ENCODE measurements at places on chromosomes 7 and 10.
A peak's percentile ranks its signal among the peaks of the same experiment; 100 is the strongest.

DNA sequence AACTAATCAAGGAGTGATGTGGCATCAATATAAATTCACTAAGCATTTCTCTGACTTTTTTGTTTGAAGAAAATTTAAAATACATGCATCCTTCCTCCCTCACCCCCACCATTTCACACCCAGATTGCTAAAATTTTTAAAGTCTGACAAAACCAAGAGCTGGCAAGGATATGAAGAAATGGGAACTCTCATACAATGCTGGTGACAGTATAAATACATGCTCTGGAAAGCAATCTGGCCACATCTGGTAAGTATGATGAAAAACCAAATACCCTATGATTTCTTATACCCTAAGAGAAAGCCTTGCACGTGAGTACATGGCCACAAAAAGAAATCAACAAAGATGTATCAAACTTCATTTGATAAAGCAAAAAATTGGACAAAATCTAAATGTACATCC is 31.2 kb downstream of the P4HA1 start:
- DNase-seq: no peak

DNA sequence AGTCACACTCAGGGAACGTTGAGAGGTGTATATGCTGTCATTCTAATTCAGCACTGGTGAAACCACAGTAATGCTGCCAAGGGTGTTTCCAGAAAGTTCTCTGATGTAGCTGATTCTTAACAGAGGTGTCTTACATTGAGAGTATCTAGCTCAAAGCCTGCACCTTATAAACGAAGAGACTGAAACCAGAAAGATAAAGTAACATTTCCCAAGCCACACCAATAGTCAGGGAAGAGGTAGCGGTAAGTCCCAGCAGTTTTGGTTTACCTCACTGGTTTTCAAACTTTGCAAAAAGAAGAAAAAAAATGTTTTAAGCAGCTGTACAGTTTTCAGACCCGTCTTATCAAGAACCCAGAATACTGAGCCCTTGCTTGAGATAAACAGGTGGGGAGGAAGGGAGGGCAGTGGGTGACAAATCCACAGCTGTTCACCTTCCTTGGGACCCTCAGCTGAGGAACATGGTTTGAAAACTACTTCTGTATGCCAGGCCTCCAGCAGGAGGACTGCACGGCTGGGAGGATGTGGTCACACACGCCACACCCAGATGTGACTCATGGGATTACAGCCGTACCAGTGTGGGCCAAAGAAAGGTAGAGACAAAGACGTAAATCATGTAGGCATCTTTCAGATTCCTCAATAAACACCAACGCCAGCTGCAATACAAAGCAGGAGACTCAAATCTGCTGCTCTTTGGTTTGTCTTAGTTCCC is 63.9 kb upstream of the GSDME start:
- DNase-seq: peak; percentile 74

DNA sequence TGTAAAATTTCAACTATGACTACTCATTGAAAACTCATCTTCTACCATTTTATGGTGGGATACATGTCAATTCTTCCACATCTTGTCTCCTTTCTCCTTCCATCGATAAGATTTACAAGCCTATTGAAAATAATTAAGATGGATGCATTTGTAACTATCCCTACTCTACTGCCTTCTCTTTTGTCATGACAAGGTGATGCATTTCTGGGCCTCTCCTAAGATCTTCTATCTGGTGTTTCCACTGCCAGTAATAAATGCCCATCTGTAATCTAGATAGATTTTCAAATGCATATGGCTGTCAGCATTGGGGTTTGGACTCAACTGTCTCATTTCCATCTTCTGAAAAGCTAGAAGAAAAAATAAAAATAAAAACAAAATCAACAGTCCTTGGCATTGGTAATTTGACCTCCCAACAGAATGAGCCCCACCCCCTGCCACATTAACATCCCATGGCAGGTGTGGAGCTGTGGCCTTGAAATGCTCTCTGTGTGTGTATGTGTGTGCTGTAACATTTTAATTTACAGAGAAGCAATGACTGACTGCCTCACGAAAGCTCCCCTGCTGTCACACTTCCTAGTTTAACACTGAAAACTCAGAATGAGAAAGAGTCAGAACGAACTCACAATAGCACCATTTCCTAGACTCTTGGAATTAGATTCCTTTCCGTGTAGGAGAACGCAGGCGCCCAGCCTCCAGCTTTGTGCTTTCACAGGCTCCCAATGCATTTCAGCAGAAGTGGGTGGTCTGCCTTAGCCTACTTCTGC is 74.2 kb downstream of the RHOBTB1 start:
- DNase-seq: no peak

- no peak for DNase-seq
Observed at GRCh38 chr7:81155654-81156373, 237.0 kb upstream of the SEMA3C start.

DNA sequence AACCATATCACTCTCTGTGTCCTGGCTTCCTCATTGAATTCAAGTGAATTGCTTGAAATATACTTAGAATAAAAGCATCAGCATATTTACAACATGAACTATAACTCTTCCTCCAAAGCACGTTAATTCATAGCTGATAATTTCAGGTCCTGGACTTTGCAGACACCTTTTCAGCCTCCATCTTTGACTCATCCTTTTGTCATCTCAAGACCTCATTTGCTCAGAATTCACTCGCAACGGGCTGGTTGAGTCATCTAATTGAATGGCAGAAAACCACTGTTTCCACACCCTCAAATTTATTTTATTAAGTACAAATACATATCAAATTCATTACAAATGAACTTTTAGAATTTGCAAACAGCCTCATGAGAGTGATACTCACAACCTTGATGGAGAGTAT is 545.7 kb downstream of the GATA3 start:
- no peak for DNase-seq

- DNase-seq: no peak
Observed at GRCh38 chr10:49093922-49094321, 21.4 kb downstream of the VSTM4 start.

DNA sequence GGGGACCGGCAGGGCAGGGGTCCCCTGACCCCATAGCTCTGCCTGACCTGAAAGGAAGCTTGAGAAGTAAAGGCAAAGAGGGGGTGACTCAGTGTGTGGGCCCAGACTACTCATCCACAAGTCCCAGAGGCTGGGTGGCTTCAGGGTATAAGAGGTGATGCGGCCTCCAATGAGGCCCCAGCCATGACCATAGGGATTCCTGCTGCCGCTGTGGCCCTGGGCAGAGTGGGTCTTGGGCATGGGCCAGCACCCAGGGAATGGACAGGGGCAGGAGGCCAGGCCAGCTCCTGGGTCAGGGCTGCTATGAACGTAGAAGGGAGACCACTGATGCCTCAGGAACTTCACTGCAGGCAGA is 64.4 kb upstream of the EBF3 start:
- no peak for DNase-seq

DNA sequence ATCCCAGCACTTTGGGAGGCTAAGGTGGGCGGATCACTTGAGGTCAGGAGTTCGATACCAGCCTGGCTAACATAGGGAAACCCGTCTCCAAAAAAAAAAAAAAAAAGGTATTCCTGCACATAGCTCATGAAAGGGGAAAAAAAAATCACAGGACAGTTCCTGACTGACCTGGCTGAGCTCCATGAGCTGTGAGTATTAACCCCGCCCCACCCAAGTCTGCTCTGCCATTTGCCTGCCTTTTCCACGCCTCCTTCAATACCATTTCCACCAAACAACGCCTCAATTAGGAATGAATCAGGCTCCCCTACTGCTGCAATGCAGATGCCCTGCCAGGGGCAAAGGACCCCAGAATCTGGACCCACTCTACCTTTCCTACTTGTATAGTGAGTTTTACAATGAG is 55.0 kb downstream of the PDIA4 start:
- DNase-seq: no peak

DNA sequence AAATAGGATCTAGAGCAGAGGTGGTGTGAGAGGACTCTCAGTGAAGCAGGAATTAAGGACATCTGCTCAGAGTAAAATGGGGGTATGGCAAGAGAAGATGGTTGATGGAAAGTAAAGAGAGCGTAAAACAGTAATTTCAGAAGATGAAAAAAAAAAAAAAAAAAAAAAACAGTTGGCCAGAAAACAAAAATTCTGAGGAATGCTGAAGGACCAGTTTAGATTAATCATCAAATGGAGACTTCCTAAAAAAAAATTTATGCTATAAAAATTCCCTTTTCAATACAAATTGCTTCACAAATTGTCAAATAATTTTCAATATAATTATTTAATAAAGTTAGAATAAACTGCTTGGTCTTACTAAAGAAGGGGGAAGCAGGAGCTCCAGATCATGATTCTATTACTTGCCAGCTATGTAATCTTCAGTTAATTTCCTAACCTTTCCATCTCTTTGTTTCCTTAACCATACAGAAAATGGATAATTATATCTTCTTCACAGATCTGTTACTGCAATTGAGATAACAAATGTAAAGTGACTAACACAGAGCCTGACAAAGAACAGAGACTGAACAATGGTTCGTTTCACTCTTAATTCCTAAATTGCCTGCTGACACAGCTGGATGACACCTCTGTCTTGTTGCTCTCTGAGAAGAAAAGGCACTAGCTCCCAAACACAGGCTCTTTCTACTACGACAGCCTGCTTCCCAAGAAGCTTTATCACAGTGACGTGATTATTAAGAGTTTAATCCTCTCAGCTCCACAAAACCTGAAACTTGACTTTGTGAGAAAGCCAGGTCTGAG is 64.9 kb upstream of the GPR22 start:
- no peak for DNase-seq

- no peak for DNase-seq
Observed at GRCh38 chr7:91079487-91079886, 184.7 kb upstream of the FZD1 start.

DNA sequence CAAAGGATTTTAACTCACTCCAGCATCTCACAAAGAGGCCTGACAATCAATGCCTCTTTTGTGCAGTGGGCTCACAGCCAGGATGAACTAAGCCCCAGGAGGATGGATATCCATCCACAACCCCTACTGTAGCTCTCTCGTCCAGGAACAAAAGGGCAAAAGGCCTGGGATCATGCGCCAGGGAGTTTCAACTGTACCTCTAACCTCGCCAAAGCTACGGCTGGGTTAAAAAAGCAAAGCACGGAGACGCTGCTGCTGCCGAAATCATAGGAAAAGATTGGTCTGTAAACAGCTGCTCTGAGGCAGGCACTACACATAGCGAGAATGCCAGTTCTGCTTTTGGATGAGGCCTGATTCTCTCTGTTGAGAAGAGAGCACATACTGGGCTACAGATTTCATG is 32.1 kb downstream of the VSTM4 start:
- no peak for DNase-seq

GRCh38 chr7:67863911-67864310 is 867.3 kb downstream of the TYW1 start:
- no peak for DNase-seq

DNA sequence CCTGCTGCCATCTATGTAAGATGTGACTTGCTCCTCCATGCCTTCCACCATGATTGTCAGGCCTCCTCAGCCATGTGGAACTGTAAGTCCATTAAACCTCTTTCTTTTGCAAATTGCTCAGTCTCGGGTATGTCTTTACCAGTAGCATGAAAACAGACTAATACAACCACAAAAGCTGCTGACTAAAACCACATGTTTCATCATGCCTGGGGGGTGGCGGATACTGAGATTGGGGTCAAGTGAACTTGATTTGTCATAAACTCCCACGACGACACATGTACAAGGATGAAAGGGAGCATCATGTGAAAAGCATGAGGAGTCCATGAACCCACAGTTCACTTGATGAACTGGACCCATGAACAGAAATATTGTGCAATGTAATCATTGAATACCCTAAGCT is 134.9 kb upstream of the ANK3 start:
- DNase-seq: no peak

DNA sequence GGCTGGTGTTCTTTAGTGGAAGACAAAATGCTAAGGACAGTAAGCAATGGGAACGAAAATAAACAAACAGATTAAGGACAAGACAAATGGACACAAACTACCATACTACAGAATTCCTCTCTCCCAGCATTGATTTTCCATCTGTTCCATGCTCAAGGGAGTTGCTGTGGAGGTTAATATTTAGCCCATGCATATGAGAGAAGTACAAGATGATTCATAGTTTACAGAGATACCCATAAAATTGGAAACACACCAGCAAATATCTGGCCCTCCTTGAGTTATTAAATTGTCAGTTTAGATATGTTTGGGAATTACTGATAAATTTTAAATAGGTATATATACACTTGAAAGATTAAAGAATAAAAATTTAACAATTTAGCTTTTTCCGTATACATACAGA is 69.8 kb downstream of the GLI3 start:
- DNase-seq: no peak

- no peak for DNase-seq
Observed at GRCh38 chr7:140696024-140696679, 356 bp upstream of the NDUFB2 start.

DNA sequence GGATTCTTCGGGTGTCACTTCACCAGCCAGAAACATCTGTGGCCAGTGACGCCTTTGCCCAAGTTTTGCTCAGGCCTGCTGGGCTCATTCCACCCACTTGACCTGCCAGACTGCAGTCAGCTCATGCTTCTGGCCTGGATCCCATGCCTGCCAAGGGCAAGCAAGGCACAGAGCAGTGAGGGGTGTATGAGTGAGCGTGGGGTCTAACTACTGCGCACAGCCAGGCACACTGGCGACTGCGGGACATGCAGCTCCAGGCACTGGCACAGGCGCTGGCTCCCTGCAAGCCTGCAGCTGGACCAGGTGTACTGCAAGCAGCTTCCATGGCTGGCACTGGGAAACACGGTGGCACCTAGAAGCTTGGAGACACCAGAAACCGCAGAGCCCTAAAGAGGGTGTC is 80.1 kb downstream of the MTERF1 start:
- DNase-seq: no peak

DNA sequence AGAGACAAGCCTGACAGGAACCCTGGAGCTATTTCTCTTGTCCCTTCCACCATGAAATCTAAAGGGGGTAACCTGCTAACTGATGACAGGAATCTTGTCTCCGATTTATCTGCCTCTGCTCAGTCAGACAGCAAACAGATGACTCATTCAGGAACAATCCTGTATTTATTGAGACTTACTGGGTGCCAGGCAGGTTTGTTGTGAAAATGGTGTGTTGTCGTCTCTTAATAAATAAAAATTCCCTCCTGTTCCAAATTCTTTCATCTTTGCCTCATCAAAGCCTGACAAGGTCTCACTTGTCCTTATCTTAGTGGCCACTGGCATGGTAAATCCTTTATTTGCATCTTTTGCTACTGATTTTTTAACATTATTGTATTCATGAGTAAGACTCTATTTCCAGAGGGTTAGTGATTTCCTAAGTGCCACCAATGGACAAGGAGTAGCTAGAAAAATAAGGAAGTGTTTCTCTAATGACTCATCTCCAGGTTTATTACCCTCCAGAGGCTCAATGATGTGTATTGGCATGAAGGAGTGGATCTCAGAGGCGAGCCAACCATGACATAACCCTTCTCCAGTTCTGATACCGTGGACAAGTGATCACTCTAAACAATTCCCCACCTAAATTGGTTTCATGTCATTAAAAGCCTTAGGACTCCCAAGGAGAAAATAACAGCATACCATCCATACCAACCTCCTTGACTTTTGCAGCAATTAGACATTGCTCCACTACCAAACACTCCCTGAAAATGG is 724.0 kb downstream of the GRID1 start:
- no peak for DNase-seq

- no peak for DNase-seq
Observed at GRCh38 chr10:47154762-47155161, 145.2 kb upstream of the GDF10 start.

- no peak for DNase-seq
Observed at GRCh38 chr10:18429335-18429734, 222.1 kb downstream of the NSUN6 start.
